ENCODE measurements at places on chromosomes 3 and 15.
A peak's percentile ranks its signal among the peaks of the same experiment; 100 is the strongest.

DNA sequence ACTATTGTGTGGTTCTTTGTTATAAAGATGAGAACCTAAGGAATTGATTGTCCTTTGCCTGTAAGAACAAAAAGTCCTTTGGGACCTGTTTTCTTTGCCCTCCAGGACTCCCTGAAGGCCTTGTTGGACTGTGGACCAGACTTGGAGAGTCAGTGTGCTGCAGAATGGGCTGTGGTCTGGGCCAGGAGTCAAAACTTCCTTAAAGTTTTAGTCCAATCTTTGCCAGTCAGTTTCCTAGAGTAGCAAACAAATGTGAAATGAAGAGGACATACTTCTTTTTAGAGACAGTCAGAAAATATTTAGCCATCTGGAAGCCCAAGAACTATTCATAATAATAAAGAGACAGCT lies 45.4 kb downstream of the PDE8A start:
- DNase-seq, result no peak

GRCh38 chr15:47399100-47399499 lies 318.2 kb upstream of the SEMA6D start:
- DNase-seq, result no peak

GRCh38 chr15:70478251-70478990 lies 284.9 kb downstream of the UACA start:
- DNase-seq, result peak; percentile 57

DNA sequence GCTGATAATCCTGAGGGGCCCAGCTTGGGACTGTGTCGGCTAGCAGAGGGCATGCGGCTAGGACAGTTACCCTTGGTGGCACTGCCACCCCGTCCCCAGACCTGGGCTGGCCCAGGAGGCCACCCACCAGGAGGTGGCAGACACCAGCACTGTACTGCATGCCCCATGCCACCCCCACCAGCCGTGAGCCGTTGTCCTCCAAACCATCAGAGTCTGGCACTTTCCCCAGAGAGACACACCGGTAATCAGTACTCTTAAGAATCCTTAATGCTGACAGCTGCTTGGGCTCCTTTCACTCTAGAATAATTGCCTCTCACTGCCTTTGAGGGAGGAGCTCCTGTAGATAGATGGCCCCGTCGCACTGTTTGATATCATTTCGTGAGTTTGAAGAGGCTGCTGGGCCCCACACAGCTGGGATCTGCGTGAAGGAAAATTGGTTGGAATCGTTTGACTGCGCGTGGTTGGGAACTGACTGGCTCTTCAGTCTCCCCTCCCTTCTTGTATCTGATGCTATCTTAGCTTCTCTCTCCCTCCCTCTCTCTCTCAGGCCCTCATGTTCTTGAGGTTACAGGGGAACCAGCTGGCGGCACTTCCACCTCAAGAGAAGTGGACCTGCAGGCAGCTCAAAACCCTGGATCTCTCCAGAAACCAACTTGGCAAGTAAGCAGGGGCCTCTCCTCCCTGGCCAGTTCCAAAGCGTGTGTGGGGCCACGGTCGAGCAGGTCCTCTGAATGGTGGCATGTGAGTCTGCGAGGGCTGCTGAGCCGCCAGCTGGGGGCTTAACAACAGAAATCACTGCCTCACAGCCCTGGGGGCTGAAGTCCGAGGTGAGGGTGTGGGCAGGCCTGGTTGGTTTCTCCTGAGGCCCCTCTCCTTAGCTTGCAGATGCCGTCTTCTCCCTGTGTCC lies 94.9 kb downstream of the LRRK1 start:
- DNase-seq, result no peak

DNA sequence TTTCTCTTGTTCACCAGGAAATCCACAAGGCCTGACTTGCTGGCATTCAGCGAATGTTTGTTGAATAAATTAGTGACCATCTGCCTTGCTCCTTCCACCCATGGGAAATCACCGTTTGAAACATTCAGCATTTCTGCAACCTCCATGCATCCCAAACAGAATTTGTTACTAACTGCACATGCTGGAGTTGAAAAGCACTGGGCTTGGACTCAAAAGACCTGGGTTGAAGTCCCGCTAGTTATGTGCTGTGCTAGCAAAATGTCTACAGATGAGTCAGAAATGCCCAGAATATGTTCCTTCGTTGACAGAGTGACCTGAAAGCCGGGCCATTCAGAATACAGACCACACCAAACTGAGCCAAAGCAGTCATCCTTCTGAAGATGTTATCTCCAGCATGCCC lies 144.6 kb downstream of the ALDH1A2 start:
- no peak for DNase-seq

DNA sequence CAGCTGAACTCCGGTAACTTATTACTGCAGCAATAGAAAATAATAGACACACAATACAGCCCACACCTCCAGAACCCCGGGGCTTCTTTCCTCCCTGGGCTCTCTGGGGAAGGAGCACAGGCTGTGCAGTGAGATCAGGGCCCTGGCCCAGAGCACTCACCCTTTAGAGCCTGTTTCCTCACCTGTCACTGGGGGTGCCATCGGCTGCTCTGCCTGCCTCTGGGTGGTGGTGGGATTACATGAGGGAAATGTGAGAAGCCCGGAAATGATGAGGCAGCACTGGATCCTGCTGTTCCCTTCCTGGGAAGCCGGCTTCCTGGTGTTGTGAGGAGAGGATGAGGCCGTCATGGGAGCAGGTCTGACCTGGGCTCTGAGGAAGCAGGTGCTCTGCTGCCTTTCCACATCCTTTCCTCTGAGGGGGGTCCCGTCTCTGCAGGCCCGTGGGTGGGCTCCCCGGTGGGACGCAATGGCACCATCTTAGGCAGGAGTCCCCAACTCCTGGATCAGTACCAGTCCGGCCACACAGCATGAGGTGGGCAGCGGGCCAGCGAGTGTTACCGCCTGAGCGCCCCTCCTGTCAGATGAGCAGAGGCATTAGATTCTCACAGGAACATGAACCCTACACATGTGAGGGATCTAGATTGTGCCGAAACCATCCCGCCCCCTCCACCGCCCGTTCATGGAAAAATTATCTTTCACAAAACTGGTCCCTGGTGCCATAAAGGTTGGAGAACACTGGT lies 220.9 kb upstream of the CTDSPL start:
- DNase-seq, result no peak

DNA sequence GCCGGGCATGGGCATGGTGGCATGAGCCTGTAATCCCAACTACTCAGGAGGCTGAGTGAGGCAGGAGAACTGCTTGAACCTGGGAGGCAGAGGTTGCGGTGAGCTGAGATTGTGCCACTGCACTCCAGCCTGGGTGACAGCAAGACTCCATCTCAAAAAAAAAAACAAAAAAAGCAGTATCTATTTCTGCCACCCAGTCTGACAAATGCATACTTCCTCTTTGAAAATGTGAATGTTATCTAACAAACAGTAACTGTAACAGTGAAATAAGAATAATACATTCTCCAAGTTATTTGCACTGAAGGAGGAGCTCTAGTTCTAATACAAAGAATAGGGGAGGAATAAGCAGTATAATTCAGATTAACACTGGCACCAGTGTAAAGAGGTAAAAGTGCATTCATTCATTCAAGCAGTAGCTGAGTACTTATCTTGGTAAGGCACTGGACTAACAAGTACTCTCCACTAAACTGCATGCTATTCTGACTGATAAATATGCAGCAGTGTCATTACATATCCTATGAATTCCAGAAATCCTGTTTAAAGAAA lies 12.9 kb downstream of the VPS13C start:
- DNase-seq, result no peak

- DNase-seq, result no peak
These were observed 6.2 kb downstream of the RAB8B start for GRCh38 chr15:63195569-63196015.

- DNase-seq, result no peak
These were observed 126.3 kb downstream of the KCNH8 start for GRCh38 chr3:19274576-19274975.

GRCh38 chr3:37974121-37975083 lies 16.2 kb upstream of the VILL start:
- DNase-seq, result no peak

- no peak for DNase-seq
These were observed 1457.1 kb upstream of the GBE1 start for GRCh38 chr3:83218383-83219200.

DNA sequence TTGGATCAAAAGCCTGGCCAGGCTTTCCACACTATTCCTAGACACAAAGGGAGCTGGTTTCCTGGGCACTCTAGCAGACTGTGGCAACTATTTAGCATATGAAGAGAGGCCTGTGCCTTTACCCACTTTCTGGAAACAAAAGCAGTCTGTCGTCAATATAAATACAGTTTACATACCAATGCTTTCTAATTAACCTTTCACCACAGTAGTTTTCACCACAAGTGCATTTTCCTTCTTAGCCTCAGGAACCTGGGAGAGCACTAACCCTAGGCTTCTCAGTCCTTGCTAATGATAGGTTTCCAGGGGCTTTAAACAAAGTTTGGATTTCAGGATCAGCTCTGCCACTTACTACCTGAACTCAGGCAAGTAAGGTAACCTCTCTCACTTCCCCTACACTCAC lies 499.1 kb downstream of the MAGI1 start:
- no peak for DNase-seq

DNA sequence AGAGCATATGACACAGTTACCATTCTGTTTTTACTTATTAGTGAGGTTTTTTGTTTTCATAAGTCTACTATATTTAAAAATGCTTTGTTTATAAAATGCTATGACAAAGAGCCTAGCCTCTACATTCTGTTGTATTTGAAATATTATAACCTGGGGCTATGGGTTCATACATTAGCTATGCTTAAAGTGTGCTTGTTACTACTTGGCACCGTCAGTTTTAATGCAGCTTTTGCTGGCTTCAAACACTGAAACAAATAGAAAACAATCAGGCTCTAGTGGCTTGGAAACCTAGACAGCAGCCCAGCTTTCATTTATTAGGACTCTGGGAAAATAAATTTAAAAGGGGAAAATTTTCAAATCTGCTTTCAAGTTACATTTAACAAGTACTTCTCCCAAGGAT lies 635.9 kb downstream of the CADM2 start:
- DNase-seq, result peak; percentile 18

- DNase-seq, result no peak
These were observed 175.1 kb downstream of the NFKBIZ start for GRCh38 chr3:102024270-102024904.

DNA sequence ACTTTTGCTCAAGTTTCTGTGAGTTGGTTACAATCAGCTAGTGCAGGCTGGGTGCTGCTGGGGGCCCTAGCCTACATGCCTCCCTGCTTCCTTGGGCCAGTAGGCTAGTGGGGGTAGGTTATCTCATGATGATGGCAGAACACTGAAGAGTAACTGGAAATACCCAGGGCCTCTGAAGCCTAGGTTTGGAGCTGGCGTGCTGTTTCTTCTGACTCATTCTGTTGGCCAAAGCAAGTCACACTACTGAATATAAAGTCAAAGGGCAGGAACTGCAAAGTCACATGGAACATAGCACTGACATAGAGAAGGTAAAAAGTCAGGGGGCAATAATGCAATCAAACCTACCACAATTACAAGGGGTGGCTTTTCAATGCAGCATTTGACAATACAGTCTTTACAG lies 34.5 kb downstream of the RASGRP1 start:
- DNase-seq, result no peak

DNA sequence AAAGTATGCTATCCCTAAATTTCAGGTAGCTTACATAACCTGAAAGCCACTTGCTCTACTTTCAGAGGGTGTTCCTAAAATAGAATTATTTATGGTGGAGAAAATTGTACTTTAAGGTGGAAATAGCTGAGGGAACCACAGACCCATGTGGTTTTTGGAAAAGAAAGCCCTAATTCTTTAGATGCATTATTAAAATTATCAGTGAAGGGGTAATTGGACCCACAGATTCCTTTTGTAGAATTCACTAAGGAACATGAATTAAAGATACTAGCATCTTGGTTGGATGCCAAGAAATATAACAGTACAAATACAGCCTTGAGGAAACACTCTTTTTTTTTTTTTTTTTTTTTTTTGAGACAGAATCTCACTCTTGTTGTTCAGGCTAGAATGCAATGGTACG lies 37.8 kb downstream of the DPPA2 start:
- DNase-seq, result no peak

DNA sequence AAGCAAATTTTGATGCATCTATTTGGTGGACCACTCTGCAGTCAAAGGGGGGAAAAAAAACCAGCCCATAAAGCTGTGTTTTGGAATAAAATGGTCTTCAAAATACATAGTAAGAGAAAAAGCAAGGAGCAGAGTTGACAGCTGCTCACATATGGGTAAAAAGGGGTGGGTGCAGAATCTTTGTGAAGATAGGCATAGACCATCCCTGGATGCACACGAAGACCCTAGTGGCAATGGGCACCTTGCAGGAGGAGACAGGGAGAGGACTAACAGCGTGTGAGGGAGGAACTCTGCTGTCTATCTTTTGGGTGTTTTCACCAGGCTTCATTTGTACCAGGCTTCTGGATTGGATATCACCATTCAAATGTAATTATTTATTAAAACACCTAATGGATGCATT lies 43.9 kb downstream of the CTNNB1 start:
- no peak for DNase-seq

DNA sequence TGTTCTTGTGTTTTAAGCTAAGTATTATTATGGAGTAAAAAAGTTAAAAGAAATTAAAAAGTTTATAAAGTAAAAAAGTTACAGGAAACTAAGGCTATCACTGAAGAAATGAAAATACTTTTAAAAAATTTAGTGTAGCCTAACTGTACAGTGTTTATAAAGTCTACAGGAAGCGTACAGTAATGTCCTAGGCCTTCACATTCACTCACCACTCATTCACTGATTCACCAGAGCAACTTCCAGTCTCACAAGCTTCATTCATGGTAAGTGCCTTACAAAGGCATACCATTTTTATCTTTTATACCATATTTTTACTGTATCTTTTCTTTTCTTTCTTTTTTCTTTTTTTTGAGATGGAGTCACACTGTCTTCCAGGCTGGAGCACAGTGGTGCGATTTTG lies 40.7 kb upstream of the SCN5A start:
- DNase-seq, result no peak

- no peak for DNase-seq
These were observed 315.2 kb downstream of the RORA start for GRCh38 chr15:60913900-60914299.

- DNase-seq, result no peak
These were observed 230.0 kb upstream of the TBC1D5 start for GRCh38 chr3:17972476-17972875.

DNA sequence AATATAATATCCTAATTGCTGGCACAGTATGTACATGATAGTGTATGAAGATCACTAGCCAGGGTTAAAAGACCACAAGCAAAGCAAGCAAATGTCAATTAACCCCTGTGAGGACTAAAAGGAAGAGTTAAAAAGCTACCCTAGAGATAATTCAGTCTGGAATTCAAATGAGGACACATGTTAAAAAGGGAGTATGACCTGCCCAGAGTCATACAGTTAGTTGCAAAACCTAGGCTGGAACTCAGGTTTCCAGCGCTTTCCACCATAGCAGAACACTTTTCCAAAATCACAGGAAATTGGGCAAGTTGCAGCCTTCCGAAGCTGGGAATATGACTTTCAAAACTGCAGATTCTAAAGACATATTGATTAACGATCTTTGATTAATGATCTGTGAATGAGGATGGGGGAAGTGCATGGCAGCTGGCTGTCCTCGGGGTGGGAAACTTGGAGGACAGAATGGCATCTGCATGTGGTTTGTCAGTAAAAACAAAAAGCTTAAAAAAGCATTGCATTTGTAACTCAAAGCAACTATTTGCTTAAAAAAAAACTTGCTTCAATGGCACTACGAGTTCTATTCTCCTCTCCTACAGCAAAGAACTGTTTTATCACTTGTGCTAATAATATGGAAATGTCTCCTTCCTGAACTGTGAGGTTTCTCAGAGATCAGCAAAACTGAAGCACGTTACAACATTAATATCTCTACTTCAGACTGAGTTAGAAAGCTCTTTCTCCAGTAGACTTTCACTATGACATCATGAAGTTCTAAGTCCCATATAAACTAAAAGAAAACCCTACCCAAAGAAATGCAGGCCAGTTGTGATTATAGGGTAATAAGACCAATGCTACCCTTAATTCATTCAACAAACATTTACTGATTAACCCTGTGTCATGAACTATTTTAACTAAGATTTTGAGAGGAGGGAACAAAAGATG lies 46.2 kb downstream of the IGSF11 start:
- no peak for DNase-seq

All from spinal cord (tissue), 10 donors.